CD4-positive, alpha-beta T cell (primary cell): ENCODE measurements at places on chromosomes 5 and 9.

DNA sequence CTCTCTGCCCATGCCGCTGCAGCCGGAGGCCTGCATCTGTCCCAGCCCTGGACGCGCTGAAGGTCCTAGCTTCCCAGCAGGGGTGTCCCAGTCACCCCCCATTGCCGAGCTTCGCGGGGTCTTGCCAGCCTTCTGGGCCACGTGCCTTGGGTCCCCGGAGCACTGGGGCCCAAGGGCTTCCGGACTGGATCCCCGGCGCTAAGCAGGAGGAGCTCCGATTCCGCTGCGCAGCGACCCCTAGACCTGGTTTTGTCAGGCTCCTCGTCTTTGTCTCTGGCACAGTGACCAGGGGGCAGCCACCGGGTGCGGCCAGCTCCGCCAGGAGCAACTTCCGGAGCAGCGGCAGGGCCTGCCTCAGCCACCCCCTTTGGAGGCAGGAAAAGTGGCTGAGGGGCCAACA is 3.3 kb upstream of the IRX1 start:
- DNase-seq, result no peak

- DNase-seq, result no peak
Measured at GRCh38 chr9:37952731-37953130, 48.8 kb upstream of the SLC25A51 start.

DNA sequence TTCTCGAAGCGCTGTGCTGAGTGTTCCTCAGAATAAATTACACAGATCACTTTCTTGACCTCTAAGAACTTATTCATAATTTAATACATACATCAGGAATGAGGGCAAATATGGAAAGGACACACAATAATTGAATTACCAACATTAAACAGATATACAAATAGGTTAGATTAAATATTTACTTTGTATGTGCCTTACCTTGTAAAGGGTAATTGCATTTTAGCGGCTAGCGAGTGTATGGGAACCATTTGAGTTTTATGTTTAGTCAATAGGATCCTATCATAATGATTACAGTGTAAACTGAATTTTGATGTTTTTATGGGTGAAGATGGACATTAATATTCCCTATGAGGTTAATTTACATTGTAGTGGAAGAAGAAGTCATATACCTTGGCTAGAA is 1187.1 kb upstream of the WWC1 start:
- DNase-seq, result no peak

DNA sequence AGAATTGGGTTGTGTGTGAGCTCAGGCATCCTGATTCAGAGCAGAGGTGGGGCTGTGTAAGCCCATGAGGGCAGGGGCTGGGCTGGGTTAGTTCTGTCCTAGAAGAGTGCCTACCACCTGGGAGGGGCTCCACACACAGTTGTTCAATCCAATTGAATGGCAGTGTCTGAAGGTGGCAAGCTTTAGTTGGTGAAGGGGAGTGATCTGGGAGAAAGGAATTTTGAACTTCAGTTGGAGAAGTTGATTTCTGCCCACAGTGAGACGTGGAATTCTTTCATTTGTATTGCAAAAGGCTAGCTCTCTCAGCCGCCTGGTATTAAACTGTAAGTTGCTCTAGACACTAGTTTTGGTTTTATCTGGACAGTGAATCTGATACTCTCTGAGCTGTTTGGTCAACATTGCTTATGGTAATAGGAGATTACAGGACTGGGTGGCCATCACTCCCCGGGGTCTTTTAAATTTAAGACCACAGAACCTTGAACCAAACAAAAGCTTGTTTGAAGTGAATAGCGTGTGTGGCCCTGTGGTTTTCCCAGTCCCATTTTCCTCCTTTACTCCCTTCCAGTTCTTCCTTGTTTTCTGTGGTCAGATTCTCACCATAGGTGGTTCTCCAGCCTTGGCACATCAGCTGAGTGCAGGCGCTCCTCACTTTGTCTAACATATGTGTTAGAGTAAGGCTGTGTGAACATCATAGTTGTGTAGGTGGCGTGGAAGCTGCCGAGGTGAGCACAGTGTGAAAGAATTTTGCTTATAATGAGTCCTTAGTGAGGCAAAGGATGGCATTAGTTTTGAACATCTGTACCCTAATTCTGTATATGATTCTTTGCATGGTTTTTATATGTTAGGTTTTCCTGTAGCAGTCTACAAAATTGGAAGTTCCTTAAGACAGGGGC is 78.0 kb downstream of the ARHGAP26 start:
- no peak for DNase-seq

- DNase-seq, result no peak
Measured at GRCh38 chr5:142659405-142659804, 26.5 kb downstream of the FGF1 start.
